IgD-negative memory B cell (primary cell): ENCODE measurements at places on chromosomes 11 and 22. TPM values are rescaled to one million over a fixed set of nuclear protein-coding genes. Genes with fewer than 3 reads are reported as not detected.

Gene TRIM3
- polyA plus RNA-seq = 0.61 TPM

Gene GPHA2
- not detected for polyA plus RNA-seq

Gene EWSR1
- 211 TPM for polyA plus RNA-seq

Gene LRRC4C
- polyA plus RNA-seq = not detected

Gene PAX6
- polyA plus RNA-seq = not detected

Gene GSTT2B
- polyA plus RNA-seq = not detected

Gene C1QTNF4
- polyA plus RNA-seq = not detected

Gene NRIP3
- not detected for polyA plus RNA-seq

Gene SLN
- polyA plus RNA-seq = not detected

Gene CNTN5
- polyA plus RNA-seq = not detected

Gene DRD4
- not detected for polyA plus RNA-seq
